ENCODE measurements at places on chromosomes 1 and 21.

DNA sequence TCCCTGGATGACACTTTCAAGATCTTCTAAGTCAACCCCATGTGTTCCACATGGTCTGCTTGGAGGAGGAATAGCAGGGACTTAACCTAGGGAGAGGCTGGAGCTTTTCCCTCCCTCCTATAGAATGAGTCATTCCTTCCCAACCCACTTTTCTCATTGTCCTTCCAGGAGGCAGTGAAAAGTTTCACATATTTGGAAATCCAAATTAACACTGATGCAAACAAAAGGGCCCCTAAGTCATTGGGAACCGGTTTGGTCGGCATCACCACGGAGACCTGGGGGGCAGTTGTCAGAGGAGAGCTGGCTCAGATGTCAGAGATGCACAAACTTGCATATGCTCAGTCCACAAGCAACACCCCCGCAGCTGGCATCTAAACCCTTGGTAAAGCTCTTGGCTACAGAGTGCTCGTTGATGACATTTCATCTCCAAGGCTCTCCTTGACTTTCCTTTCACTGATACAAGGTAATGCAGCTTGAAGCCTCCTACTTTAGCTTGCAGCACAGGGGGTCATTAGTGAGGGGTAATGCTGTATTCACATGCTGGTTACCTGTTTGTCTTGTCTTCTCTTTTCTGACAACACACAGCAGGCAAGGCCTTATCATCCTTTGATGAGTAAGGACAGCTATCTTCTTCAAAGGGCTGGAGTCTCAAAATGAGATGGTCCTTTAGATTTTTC lies 12.3 kb upstream of the LRRC8D start:
- no peak for DNase-seq

- DNase-seq = no peak
Measured at GRCh38 chr1:243713470-243714186, 136.4 kb downstream of the AKT3 start.

DNA sequence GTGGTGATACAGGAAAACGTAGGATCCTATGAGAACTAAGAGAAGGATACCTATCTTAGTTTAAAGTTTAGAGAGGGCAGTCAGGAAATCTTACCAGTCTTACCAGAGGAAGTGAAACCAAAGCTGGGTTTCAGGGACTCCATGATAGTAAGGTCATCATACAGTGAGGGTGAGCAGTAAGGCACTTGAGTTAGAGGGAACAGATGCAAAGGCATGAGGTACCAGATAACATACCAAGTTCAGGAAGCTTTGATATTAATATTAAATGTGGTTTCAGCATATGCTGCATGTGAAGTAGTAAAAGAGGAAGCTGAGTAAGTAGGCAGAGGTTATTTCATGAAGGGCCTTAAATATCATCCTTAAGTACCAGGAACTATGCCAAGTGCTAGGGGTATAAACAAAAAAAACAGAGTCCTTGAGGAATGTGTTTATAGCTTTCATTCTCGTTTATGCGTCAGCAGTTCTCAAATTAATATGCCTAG lies 16.9 kb downstream of the ATG4C start:
- peak; percentile 87 for DNase-seq

GRCh38 chr1:77016386-77016985 lies 149.2 kb downstream of the ST6GALNAC5 start:
- no peak for DNase-seq

DNA sequence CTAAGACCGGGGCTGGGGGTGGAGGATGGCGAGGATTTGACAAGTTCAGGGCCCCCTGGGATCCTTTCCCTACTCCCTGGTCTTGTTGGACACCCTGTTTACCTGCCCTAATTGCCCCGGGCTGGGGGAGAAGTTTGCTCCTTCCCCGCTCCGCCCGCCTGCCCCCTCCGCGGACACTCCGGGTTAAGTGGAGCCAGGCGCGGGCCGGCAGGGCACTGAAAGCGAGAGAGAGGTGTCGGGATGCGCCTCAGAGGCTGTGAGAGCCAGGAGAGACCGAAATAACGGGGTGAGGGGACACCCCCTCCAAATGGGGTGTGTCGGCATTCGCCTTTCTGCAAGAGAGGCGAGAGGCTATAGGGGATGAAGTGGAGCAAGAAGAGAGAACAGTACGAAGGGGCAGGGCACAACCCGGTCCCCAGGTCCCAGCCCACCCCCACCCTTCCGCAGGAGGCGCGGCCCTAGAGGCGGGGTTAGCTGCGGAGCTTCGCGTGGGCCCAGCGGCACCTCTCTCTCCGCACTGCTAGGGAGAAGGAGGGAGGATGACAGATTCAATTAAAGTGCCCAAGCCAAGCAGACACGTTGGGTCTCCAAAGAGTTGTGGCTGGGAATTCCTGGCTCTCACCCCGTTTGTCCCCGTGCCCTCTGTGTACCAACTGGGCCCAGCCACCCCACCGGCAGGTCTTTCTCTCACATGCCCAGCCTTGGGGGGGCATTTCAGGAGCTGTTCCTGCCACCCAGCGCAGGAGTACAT lies 3.8 kb downstream of the EFNA3 start:
- no peak for DNase-seq

DNA sequence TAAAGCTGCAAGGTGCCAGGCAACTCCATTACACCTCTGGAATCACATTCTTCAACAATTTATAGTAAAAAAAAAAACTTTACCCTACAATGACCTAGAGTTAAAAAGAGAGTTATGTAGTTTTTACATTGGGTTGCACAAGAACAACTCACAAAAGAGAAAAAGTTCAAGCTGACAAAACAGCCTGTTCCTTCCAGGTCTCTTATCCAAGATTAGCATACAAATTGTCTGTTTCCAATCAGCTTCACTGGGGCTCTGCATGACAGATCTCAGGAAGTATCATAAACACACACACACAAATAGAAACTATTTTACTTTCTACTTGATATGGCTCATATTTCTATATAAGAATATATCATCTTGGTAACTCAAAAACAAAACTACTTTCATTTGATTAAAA lies 154.6 kb downstream of the PCNX2 start:
- no peak for DNase-seq

GRCh38 chr1:233256191-233256590 lies 39.3 kb downstream of the PCNX2 start:
- DNase-seq = no peak

GRCh38 chr1:172966844-172967540 lies 83.7 kb downstream of the TNFSF18 start:
- DNase-seq = no peak

- DNase-seq = no peak
Measured at GRCh38 chr1:167538657-167539056, 14.9 kb downstream of the CREG1 start.

DNA sequence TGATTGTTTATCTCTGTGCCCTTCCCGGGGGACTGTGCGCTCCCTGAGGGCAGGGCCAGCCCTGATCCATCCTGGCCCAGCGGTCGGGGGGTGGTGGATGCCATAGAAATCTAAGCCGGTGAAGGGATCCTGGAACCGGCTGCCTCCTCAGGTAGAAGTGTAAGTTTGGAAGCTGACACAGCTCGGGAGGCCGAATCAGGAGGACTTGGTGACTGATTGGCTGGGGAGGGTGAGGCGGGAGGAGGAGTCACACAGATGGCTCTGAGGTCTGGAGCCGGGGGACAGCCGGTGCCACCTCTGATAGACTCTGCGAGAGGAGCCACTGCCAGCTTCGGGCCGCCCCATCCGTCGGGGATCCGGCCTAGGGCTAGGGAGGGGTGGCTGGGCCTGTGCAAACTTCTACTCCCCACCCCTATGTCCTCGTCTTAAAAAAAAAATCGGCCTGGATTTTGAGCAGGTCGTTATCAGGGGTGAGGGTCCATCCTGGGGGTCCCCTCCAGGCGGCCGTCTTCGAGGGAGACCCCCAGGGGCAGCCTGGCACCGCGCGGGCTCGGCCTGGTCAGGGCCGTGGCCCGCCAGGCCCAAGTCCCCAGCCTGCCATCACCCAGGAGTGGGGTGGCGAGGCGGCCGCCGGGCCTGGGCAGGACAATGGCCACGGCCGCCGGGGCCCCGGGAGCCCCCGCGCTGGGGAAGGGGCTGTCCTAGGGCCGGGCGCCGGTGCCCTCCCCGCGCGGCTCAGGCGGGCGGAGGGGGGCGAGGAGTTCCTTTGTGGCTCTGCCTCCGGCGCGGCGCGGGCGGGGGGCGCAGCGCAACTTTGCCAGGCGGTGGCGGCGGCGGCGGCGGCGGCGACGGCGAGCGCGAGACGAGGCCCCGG lies 708 bp upstream of the ZNF362 start:
- peak; percentile 73 for DNase-seq

DNA sequence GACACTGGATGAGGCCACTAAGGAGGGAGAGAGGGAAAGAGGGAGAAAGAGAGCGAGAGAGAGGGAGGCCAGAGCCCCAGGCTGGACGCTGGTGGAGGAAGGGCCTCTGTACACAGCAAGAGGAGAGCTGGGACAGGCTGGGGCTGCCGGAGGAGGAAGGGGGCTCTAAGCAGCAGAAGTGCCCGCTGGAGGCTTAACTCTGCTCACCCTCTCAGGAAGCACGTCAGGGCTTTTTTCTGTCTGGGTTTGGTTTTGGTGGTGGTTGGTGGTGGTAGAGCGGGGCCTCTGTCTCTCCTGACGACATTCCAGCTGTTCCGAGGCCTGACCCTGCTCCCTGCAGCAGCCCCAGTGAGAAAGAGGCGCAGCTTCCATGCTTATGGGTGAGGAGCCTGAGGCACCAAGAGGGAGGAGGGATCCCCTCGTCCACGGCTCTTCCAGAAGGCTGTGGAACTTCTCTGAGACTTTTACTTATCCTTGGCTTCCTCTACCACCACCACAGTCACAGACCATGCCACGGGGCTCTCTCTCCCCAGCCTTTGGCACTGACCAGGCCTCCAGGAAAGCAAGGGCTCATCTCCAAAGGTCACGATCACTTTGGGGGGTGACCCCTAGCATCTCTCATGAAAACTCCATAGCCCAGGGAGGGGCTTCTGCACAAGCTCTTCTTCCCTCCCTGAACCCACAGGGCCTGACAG lies 136.4 kb upstream of the VAMP3 start:
- DNase-seq = no peak

DNA sequence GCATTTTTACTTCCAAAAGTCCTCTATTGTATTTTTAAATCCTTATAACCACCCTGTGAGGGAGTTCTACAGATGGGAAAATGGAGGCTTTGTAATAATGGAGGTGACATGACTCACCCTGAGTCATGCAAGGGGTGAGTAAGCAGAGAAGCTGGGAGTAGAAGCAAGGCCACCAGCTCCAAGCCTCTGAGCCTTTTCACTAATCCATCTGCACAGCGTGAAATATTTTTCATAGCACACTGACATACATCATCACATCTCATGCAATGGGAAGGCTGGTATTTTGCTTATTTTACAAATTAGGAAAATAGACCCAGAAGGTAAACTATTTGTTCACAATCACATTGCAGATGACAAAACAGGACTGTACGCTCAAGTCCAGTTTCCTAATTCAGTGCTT lies 96.9 kb downstream of the KCNH1 start:
- no peak for DNase-seq

- no peak for DNase-seq
Measured at GRCh38 chr1:241939798-241940197, 17.8 kb upstream of the BECN2 start.

DNA sequence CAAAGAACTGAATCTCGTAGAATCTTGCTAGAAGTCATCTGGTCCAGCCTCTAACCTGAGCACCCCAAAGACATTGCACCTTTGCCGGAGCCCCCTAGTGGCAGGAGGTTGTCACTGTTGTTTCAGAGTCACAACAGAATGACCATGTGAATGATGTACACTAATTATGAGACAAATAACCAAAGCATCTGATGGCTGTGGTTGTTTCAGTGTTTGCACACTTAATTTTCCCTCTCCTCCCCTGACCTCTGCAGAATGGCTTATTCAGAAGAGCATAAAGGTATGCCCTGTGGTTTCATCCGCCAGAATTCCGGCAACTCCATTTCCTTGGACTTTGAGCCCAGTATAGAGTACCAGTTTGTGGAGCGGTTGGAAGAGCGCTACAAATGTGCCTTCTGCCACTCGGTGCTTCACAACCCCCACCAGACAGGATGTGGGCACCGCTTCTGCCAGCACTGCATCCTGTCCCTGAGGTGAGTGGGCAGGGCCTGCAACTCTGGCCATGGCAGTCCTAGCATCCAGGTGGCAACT lies 26.4 kb downstream of the TRAF5 start:
- peak; percentile 8 for DNase-seq

DNA sequence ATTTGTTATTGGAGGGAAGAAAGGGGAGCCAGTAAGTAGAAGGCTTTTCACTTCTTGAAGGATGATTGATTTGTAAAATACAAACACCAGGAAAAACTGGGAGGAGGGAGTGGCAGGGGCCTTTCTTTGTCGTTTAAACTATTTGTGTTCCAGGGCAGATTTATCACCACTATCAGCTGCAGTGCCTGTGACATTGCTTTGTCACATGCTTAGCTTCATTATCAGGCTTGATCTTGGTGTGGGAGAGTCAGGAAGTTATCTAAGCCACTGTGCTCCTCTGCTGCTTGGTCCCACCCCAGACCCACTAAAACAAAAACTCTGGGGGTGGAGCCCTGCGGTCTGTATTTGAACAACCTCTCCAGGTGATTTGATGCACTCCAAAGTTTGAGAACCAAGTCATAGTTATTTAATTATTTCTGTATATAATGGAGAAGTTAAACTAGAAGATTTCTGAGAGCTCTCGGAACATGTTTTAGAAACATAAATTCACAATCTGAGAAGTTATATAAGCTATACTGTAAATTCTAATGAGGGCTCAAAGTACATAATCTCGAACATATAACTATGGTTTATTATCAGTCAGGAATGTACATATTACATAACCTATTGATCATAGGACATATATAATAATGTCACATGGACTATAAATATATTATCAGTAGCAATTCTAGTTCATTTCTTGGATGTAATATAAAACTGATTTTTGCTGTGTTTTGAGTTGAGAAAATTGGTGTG lies 87.9 kb downstream of the CDC14A start:
- DNase-seq = peak; percentile 58

DNA sequence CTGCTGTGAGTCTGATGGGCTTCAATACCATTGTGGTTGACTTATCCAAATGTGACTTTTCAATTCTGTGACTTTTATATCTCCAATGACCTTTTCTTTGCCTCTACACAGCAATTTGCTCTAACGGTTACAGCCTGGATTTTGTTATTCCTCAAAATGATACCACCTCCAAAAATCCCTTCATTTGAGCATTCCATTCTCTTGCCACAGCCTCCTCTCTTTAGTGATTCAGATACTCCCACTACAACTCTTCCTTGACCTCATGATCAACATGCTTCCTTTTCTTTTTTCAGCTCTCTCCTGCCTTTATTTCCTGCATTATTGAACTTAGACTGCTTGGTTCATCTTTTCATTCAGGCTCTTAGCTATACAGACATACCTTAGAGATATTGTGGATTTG lies 16.6 kb upstream of the IL19 start:
- DNase-seq = no peak

Measured in Kasumi-1 (cell line).